GM12891 (cell line): ENCODE measurements at places on chromosomes 13 and 19.

GRCh38 chr19:54674021-54674617, 11.3 kb downstream of the LILRB4 start:
- DNase-seq: no peak

DNA sequence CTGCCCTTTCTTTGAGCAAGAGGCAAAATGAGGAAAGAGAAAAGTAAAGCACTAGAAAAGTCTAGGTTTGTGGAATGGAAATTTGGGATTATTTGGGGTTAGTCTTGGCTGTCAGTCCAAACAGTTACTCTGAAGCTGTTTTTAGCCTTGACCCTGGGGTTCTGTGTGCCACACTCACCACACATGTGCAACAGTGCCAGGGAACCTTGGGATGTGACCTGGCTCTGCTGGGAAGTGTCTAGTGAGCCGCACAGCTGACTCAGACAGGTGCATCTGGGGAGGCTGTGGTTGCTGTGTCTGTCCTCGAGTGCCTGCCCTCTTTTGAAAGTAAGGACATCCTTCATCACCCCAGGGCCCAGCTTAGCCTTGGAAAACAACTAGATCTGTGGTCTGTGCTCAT, 15.8 kb downstream of the MICOS13 start:
- no peak for DNase-seq

DNA sequence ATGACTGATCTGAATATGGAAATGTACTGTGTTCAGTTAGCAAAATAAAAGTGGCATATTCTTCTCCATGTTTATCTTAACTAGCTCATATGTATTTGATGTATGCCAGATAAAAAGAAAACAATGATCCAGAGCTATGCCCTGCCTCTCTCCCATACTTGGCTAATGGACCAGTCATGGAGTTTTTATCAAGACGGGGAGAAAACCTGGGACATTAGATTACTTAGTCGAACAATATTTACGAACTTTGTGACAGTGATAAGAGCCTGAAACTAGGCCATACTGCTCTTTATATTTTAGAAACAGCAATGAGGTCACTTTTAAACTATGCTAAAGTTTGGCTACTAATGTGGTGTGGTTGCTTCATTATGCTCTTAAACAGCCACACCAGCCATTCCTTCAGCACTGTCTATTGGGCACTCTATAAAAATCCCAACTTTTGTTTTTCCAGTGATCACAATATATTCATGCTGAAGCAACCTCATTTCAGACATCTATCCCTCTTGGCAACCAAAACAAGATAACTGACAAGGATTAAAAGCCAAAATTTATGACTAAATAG, 265.0 kb downstream of the FGF14 start:
- DNase-seq: no peak

- DNase-seq: no peak
Observed at GRCh38 chr19:17491287-17491686, 20.2 kb upstream of the PGLS start.

DNA sequence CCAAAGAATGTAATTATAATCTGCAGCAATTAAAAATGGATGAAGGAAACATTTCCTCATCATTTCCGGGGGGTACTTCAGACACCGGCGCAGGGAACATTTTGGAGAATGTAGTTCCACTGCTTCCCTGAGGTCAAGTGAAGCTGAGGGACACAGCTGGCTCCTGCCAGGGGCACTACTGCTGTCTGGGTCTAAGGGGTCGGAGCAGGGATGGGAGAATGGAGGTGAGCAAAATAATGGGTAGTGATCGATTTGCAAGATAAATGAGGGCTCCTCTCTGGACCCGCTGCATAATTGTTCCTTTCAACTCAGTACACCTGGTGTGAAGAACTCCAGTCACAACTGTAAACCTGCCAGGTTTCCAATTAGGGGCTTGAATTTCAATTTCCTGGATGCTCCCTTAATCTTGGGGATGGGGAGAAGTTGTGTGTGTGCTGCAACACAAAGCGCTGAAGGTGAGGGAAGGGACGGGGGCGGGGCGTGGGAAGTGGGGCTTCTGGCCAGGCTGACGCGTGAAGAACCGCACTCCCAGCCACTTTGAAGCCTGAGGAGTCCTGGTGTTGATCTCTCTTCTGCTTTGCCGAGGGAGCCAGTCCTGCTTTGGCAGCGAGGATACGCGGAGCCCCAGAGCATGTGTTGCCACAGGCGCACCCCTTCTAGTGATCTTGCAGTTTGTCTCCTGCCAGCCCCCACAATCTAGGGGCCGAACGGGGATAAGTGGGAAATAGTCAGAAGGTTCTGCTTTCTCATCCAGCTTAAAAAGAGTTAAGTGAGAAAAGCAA, 57.9 kb upstream of the PCDH8 start:
- DNase-seq: no peak

DNA sequence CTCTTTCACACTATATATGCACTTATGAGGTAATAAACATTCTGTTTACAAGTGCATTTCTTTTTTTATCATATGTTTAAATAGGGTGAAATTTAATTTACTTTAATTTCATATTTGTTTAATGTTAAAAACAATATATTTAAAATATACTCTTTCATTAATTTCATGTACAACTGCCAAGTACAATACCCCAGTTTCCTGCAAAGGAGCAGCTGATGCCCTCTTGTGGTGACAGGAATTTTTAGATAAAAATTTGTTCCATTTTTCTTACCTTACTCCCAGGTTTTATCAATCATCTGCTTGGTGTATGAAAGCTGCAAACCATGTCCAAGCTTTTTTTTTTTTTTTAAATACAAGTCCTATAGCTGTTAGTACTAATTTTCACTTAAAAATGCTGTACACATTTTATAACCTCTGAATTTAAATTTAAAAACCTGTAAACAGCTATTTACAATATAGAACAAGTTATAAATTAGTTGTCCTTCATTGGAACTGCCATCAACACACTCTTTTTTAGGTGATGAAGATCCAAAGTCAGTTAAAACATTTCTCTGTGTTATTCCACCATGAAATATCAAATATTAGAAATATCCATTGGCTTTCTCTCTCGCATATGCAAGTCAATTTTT, 4.9 kb downstream of the PCDH20 start:
- no peak for DNase-seq
